ENCODE measurements at places on chromosomes 13 and 19.

GRCh38 chr13:32783067-32783466 is 196.8 kb downstream of the PDS5B start:
- peak; percentile 5 for DNase-seq

DNA sequence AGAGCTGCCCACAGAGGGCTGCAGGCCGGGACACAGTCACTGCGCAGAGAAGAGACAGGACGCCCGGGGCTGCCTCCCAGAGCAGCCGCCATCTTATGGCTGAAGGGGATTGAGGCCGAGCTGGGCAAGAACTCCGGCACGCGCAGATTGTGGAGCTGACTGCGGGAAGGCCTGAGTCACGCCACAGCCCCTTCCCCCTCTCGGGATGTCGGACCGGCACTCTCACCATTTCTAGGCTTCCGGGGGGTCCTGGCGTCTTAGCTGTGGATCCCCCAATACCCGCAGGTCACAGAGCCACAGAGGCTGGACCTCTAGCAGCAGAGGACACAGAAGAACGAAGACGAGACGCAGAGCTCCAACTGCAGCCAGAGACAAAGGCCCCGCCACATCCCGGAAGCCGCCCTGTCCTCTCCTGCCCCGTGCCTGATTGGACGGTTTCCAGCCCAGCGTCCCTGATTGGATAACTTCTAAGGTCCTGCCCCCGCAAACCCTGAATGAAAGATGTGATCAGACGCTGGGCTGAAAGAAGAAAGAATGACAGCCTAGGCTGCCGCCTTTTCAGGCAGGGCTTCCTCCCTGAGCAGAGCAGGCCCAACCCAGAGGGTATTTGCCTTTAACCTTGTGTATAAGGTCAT is at the start of gene ZNF43:
Gene ZNF43 (minus strand): TSS at position 373 of the 635 bp plus-strand sequence. CDS start 144 bp downstream, at position 229.
- DNase-seq, result peak; percentile 76

DNA sequence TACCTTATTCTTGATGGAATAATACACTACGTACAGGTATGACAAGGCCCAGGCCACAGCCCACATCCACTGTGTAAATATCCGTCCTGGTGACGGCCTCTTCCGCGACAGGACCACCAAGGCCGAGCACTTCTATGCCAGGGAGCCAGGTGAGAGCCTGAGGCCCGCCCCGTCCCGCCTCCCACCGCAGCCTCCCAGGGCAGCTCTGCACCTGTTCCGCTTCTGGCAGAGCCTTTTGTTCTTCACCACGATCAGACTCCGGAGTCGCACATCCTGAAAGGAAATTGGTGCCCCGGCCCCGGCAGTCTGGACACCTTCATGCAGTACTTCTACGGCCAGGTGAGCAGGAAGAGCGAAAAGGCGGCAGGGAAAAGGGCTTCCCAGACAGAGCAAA is 10.6 kb upstream of the ZNF358 start:
- no peak for DNase-seq

- no peak for DNase-seq
Observed at GRCh38 chr19:49490287-49491029, 3.0 kb downstream of the RPL13A start.

GRCh38 chr19:18173054-18173571 is 500 bp upstream of the IFI30 start:
- no peak for DNase-seq

GRCh38 chr13:84821261-84821660 is 939.0 kb upstream of the SLITRK1 start:
- DNase-seq, result no peak

DNA sequence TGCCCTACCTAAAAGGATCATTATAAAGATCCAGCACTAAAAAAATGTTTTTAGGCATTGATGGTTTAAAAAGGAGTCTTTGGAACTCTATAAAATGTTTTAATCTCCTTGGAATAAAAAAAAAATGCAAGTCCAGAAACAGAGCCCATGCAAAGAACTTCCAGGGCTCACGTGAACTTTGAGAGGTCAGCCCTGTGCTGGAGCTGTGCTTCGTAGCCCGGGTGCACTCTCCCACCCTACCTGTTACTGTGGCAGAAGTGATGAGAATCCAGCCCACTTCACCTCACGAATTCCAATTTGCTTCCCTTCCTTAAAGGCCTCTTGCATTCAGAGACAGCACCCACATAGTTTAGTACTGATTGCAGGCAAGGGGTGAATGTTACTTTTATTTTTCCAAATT is 267.7 kb downstream of the SHISA2 start:
- no peak for DNase-seq

- no peak for DNase-seq
Observed at GRCh38 chr13:99322297-99323103, 15.3 kb upstream of the GPR183 start.

- DNase-seq, result peak; percentile 45
Observed at GRCh38 chr13:20174656-20175405, 14.0 kb upstream of the GJA3 start.

GRCh38 chr13:57353831-57354230 is 186.8 kb downstream of the PRR20E start:
- DNase-seq, result no peak

DNA sequence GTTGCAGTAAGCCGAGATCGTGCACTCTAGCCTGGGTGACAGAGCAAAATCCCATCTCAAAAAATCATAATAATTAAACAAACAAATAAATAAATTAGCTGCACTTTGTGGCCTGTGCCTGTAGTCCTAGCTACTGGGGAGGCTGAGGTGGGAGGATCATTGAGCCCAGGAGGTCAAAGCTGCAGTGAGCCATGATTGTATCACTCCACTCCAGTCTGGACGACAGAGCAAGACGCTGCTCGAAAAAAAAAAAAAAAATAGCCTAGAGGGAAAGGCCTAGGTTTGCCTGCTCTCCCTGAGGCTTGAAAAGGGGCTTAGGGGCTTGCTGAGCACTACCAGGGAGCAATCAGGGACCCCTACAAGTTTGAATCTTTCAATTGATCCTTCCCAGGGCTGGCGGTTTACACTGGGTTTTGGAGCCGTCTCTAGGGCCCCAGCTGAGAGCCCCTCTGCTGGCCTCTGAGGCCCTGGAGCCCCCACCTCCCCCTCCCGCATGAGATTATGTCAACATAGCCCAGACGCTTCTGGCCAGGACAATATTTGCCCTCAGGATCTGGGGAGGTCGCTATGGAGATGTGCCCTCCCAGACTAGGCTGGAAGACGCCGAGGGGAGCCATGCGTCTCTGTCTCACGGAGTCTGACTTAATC is 10.4 kb upstream of the GIPR start:
- DNase-seq, result no peak

DNA sequence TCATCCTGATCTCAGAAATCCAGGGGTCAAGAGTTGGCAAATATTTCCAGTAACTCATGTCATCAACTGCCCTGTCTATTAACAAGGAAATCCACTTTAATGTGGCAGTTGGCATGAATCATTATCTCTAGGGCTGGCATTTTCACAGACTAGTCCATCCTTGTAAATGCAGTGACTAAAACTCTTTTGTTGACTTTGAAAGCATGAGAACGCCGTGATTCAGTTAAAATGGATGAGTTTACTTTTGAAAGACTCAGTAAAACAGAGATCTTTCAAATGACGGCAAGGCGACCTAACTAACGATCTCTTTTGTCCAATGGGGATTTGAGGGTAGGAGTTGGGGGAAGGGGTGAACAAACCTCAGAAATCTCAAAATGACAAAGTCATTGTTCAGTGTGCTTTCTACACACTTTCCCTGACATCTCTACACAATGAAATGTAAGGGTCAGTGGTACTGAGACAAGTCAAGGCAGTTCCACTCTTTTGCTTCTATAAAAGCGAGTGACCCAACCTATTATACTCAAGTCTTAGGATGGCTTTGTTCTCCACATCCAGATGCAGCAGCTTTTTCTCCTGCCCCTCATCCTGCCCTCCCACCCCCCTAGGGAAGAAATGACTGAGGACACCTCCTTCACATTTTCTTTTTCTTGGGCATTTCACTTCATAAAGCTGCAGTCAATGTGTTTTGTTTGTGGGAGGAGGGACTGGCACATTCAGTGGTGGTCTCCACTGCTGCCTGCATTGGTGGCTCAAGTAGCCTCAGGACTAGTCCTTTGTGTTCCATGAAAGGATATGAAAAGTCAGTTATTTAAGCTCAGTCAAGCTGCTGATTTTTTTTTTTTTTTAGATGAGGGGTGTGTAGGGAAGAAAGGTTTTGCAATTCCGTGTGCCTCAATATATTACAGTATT is 200.5 kb downstream of the ABCC4 start:
- no peak for DNase-seq

- DNase-seq, result no peak
Observed at GRCh38 chr13:97327506-97328221, 105.5 kb downstream of the MBNL2 start.

GRCh38 chr19:48964205-48965039 is 687 bp upstream of the FTL start:
- DNase-seq, result no peak

- no peak for DNase-seq
Observed at GRCh38 chr13:40640845-40641458, 25.5 kb downstream of the FOXO1 start.

DNA sequence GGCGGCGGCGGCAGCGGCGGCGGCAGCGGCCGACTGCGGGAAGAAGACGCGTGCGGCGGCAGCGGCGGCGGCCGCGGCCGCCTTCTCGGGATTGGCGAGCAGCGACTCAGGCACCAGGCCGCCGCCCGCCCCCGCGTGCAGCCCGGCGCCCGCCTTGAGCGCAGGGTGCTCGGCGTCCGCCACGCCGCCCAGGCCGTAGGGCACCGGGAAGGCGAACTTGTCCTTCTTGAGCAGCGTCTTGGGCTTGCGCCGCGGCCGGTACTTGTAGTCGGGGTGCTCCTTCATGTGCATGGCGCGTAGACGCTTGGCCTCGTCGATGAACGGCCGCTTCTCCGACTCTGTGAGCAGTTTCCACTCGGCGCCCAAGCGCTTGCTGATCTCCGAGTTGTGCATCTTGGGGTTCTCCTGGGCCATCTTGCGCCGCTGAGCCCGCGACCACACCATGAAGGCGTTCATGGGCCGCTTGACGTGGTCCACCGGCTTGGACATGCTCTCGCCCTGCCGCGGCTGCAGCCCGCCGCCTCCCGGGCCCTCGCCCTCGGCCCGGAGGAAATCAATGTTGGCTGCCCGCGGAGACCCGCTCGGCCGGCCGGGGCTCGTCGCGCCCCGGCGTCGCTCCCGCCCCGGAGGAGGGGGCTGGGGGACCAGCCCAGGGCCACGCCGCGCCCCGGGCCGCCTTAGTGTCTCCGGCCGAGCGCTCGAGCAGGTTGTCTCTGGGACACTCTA is 621 bp downstream of the SOX21 start:
- no peak for DNase-seq

DNA sequence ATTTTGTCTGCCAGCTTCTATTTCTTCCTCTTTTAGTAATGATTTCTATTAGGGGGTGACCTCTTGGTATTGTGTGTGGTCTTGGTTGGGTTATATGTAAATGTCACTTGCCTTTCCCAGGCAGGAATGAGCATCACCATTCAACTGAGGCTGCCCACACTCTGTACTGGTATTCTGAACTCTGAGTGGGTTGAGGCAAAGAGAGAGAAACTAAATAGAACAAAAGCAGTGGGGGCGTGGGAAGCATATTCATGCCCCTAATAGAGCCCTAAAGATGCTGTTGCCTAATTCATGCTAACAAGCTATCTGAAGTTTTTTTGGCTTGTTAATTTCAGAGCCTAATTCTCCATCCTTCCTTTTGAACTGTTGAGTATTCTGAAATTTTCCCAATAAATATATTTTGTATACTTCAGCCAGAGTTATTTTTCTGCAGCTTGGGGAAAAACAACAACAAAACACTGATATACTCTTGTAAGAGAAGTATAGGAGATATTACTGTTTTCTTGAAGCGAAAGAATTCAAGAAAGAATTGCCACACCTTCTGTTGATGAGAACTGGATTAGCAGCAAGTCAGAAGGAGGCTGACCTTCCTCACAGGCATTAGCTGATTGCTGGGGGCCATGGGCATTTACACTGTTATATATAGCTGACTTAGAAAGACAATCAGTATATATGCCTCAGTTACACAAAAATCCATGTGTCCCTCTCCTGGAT is 315.8 kb upstream of the KLF12 start:
- no peak for DNase-seq

GRCh38 chr13:71034018-71034417 is 833.0 kb downstream of the DACH1 start:
- no peak for DNase-seq

GRCh38 chr19:49801966-49802661 is 11.0 kb downstream of the FUZ start:
- no peak for DNase-seq
